ENCODE measurements at places on chromosomes 4 and X.
A peak's percentile ranks its signal among the peaks of the same experiment; 100 is the strongest.

DNA sequence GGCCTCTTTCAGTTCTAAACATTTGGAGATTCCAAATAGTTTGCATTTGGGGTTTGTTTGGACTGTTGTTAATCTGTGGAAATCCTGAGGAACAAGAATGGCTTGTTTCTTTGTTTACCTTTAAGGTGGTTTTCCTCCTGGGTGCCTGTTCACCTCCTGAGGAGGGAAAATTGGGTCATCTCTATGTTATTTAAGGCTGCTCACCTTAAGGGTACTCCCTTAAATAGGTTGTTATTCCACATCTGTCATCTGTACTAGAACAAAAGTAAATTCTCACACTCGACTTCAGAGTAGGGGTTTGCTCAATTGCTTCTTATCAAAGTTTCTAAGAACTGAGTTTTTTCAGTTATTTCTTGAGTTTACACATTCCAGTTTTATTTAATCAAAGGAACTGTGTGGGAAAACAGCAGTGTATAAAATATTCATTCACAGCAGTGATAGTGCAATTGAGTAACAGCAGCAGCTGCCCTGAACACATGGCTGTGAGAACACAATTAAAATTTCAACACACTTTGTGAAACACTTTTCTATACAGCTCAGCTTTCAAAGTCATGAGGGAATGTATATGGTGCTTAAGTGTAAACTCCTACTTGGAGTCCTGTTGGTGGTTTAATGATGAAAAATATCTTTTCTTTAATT is 238.5 kb upstream of the PGRMC2 start:
- no peak for DNase-seq

GRCh38 chrX:19739683-19740082 is 147.7 kb downstream of the SH3KBP1 start:
- peak; percentile 72 for DNase-seq

- DNase-seq, result no peak
These were observed 126.1 kb downstream of the MGST2 start for GRCh38 chr4:139791681-139792080.

GRCh38 chrX:8520178-8520577 is 55.5 kb downstream of the VCX3B start:
- DNase-seq, result no peak

GRCh38 chrX:106783716-106784115 is 18.8 kb upstream of the TBC1D8B start:
- DNase-seq, result no peak

- no peak for DNase-seq
These were observed 131.6 kb upstream of the GRID2 start for GRCh38 chr4:92172203-92172602.

DNA sequence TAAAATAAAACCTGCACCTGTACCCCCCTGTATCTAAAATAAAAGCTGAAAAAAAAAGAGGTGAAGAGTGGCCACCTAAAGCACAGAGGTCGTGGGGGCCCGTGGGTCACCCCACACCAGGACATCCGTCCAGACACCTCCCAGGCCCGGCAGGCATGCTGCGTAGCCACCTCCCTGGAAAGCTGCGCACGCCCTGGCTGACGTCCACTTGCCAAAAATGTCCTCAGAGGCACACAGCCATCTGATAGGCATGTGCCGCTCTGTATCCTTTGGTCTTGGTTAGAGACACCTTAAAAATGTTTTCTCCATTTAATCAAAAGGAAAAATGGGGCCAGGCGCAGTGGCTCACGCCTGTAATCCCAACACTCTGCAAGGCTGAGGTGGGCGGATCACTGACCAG is 17.7 kb downstream of the FAM53A start:
- no peak for DNase-seq

GRCh38 chrX:16852617-16853179 is 17.5 kb downstream of the RBBP7 start:
- no peak for DNase-seq

GRCh38 chr4:139841464-139842195 is 176.0 kb downstream of the MGST2 start:
- no peak for DNase-seq

DNA sequence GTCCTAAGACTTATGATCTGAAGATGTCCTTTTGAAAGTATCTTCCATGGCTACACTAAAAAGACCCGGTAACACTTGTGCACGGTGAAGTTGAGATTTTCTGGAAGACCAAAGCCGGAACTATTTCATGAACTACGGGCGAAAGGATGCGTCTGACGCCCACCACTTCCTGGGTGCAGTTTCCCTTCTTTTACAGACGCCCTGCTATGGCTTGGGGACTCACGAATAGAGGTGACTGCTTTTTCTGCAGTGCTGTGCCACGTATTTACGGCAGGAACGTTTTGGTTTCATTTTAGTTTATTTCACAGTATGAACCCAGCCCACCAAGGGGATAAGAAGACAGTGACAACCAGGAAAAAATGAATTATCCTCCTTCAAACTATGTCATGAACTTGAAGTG is 180.4 kb downstream of the AFAP1 start:
- DNase-seq, result no peak

DNA sequence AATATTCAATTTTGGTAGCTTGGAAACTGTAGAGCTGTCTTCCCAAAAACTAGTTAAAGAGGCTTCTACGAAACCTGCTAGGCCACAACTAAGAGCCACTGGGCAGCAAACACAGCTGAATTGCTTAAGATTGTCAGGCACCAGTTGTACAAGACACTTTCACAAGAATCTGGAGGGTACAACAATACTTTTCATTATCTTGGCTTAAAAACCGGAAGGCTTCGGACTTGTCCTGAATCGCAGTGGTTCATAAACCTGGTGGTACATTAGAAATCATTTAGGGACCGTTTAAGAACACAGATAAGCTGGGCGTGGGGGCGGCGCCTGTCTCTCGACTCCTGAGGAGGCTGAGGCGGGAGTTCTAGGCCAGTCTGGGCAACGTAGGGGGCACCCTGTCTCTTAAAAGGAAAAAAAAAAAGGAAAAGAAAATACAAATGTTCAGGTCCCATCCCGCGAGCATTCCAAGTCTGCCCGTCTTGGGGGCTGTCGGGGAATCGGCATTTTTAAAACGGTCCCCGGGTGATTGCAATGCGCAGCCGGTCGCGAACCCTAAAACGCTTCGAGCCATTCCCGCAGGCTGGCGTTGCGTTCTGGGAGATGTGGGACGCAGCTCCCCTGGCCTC is 763 bp downstream of the PYURF start:
- DNase-seq, result no peak

DNA sequence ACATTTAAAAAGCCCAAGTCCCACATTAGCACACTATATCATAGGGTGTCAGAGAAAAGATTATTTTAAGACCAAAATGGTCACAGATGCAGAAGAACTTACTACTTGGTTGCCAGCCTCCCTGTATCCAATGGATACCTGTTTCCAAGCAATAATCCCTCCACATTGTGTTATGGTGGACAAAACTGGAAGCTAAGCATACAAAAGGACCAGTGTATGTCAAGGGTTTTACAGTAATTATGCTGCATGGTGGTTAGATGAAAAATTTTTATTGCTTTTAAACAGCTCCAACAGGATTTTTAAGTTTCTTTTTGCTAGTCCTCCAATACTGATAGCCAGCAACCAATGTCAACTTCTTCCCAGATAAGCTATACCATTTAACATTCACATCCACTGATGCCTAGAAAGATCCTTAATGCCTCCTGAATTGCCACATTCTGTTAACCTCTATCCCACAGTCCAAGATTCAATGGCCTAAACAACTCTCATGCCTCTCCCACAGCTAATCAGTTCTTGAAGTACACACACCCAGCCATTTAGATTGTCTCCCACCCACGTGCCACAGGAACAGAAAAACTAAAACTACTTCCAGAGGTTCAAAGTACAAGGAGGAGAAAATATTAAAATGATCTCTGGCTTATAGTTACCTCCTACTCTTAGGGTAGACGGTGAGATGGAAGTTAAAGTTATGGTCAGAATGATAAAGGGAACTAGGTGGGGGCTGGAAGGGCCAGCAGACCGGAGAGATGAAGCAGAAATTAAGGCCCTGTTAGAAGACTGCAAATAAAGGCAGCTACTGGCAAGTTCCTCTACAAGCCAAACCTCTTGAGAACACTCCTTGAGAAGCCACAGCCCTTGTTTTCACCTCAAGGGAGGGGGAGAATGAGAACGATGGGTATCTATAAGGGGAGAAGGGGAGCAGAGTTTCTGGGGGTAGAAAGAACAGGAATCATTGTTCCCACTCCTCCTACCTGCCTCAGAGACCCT is 5.5 kb downstream of the MED14 start:
- no peak for DNase-seq

GRCh38 chrX:129512409-129512808 is 10.9 kb downstream of the SMARCA1 start:
- no peak for DNase-seq

GRCh38 chr4:16759931-16760582 is 138.4 kb downstream of the LDB2 start:
- DNase-seq, result no peak

DNA sequence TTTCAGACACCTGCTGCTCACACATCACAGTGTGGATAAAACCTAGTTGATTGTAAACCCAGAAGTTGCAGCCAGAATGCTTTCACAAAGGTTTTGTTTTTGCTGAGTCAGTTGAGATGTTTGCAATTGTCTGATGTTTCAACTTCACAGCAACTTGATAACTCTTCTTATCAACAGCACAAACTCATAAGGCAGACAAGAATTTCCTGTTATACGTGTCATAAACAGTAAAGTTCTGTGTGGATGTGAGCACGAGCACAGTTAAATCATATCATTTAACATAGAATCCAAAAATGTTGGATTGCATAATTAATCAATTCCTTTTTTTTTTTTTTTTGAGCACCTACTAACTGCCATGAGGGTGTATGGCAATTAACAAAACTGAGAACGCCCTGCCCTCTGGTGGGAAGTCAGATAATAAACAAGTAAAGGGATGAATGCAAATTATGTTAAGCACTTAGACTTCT is 512.2 kb downstream of the PDHA2 start:
- no peak for DNase-seq

- DNase-seq, result no peak
These were observed 79.8 kb downstream of the SPANXN3 start for GRCh38 chrX:143437439-143437838.

DNA sequence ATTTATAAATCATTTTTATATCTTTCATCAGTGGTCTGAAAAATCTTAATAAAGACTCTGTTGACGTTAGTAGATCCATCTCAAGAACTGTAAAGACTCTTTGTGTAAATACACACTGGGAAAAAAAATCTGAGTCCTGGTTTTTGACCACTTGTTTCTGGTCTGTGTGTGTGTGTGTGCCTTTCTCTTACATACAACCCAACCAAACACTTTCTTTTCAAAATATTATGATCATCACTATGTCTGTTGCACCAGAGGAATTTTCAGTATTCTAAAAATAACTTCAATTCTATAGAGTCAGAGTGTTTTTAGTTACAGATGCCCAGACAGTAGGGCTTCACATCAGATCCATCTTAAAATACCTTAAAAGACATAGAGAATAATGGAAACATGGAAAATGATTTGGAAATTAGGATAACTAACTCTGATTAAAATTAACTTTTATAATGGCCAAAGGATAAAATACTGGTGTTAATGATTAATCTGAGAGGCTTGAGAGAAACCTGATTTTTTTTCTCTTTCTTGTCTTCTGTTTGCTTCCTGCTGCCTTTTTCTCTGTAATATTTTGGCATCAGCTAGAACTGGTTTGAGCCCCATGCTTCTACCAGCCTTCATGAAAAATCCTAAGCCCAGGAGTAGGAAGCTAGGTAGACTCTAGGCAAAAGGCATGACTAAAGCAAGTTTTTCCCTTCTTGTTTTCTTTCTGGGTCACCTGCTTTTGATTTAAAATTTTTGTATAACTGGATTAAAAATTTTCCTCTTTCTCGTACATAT is 99.7 kb downstream of the ATXN3L start:
- DNase-seq, result no peak

- no peak for DNase-seq
These were observed 2.3 kb downstream of the VEGFC start for GRCh38 chr4:176790398-176790797.

DNA sequence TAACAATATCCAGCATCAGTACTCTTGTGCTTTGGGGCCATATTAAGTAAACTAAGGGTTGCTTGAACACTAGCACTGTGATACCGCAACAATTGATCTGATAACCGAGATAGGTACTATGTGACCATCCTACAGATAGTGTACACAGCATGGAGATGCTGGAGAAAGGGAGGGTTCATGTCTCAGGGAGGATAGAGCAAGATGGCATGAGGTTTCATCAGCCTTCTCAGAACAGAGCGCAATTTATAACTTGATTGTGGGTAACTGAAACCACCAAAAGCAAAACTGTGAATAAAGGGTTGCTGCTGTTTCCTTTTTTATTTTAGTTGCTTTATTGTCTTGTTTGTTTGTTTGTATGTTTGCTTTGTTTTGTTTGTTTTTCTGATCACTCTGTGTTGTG is 1449.7 kb downstream of the PCDH7 start:
- no peak for DNase-seq

GRCh38 chr4:145763399-145763798 is 83.5 kb downstream of the C4orf51 start:
- DNase-seq, result no peak

GRCh38 chr4:146237092-146237491 is 22.8 kb downstream of the REELD1 start:
- no peak for DNase-seq

DNA sequence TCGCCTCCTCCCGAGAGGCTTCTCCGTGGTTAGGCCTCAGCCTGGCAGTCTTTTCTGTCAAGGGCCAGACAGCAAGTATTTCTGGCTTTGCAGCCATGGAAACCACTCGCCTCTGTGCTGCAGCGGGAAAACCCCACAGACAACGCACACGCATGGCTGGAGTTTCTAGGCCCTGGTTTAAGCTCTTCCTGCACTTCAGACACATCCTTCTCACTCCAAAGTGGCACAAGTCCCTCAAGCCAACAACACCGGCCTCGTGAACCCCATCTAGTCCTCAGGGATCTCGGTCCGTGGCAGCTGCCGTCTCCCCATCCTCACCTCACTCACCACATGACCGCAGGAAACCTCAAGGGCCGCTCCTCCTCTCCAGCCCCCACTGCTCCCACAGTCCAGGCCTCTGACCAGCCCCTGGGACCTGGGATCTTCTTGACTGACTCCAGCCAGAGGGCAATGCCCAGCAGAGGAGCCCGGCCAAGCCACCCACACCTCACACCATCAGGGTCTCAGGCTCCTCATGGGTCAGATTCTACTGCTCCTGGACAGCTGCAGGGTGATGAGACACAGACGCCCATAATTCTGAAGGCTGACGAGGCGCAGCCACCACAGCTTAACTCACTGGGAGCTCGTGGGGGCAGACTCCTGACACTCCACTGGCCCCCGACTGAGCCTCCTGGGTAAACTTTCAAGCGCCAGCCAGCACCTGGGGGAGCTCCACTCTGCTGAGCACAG is 21.7 kb downstream of the LETM1 start:
- no peak for DNase-seq
